Foreskin keratinocyte (primary cell): ENCODE measurements at places on chromosomes 7 and 10. TPM values are rescaled to one million over a fixed set of nuclear protein-coding genes. Genes with fewer than 3 reads are reported as not detected.

DNA sequence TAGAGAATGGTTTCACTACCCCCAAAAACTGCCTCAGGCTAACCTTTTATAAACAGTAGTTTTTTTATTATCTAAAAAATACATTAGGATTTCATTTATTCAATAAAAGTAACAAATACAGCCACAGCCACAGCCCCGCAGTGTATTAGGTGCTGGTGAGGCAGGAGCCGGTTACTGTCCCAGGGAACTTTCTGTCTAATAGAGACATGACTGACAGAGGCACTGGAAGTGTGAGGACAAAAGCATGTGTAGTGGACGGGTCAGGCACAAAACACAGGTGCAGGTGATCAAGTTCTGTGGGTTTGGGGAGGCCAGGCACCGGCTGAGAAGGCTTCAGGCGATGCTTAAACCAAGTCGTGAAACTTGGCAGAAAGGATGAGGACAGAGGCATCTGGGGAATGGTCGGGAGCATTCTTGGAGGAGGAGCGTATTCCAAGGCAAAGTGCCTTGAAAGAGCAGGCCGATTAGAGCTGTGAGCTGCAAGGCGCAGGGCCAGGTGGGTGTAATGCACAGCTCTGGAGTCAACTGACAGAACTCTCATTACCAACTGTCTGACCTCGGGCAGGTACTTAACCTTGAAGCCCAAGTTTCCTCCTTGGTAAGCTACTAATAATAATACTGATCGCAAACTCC lies 138.2 kb downstream of the USP6NL start:
- DNase-seq, result no peak

DNA sequence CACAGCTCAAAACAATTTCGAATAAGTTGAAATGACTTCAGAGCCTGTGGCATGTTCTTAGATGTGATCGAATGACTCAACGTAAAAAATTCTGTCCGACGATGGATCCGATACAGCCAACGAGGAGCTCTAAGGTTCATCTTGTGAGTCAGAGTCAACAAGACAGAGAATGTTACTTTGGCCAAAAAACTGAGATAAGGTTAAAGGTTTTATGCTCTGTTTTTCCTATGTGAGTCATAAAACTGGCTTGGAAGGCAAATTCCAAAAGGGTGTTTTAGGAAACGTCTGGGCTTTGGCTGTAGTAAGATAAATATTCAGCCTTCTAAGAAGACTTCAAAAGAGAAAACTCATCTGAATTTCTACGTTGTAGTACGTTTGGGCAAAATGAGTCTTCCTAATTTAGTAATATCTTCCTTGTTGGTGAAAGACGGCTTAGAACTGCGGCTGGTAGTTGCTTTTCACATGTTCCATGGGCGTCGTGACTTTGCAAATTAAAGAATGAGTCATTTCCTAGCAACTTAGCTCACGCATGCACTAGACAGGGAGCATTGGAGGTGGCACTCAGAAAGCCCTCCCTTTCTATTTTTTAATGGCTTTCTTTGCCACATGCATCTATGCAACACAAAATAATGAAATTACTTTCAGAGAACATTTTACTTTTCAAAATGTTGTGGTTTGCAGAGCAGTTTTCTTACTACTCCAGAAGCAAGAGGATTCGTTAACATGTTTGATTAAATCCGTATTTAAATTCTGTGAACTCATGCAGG lies 28.2 kb downstream of the PFKP start:
- DNase-seq, result peak; percentile 99

- DNase-seq, result no peak
These were observed 4.2 kb upstream of the PILRA start for GRCh38 chr7:100369105-100369504.

DNA sequence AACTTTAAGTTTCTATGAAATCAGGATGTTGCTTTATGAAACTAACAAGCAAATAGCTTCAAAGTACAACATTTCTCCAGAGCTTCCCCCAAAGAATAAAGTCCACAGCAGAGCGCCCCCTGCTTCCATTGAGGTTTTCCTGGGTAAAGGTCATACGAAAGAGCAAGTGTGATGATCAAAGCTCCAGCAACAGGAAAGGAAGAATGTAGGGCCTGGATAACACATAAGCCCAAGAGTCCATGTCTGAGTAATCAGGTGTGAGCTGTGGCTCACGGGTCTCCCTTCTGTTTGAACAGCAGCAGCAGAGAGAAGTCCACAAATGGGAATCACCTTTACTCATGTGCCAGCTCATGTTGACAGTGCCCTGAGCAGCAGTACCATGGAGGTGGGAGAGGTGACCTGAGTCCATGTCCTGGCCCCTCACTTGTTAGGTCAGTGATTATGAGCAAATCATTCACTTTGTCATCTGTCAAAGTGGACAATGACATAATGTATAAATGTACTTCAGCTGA lies 50.5 kb downstream of the MRPL32 start:
- no peak for DNase-seq

DNA sequence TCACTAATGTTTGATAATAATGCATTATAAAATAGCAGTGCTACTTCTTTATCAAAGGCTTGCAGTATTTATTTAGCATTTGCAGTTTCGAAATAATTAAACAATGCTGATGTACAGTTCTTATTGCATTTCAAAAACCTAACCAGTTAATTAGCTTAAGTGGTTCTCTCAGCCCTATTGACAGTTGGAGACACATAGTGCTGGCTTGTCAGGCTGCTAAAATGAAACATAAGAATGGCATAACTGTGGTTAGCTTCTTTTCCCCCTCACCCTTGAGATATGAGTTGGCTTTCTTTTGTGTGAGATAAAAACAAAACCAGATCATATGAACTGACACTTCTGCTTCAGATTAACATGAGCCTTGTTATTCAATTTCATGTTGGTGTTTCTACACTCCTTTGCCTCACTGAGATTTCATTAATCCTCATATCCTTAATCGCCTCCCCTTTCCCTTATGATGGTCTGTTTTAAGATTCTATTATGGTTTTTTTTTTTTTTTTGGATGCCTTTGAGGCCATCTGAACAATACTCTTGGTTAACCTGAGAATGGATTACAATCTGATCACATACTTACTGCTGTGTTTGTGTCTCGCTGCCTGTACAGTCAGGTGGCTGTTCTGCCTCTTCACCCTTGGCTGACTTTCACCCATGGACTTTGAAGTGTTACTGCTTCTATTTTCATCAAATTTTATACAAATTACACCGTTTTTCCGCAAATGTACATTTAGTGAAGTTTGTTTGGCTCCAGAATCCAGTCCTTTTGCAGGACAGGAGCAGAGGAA lies 108.0 kb downstream of the SDK1 start:
- DNase-seq, result no peak

GRCh38 chr7:80729591-80730320 lies 91.3 kb downstream of the CD36 start:
- DNase-seq, result no peak

GRCh38 chr10:76879116-76879913 lies 758.3 kb downstream of the KCNMA1 start:
- no peak for DNase-seq

GRCh38 chr7:131733604-131734003 lies 177.2 kb upstream of the PODXL start:
- DNase-seq, result no peak

DNA sequence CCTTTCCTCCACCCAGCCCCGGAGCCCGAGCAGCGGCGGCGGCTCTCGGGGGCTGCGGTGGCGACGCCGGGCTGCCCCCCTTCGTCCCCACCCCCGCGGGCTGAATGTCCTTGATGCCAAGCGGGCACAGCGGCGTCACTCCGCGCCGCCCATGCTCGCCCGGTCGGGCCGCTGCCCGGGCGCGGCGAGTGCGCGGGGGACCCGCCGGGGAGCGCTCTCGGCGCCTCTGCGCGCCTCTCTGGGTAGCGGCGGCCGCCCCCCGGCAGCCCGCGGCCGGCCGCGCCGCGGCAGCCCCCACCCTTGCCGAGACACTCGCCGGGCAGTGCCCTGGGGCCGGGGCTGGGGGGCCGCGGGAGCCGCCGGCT lies 433 bp upstream of the PLXNA4 start:
- no peak for DNase-seq

- no peak for DNase-seq
These were observed 65.4 kb upstream of the TNS3 start for GRCh38 chr7:47647181-47647917.

DNA sequence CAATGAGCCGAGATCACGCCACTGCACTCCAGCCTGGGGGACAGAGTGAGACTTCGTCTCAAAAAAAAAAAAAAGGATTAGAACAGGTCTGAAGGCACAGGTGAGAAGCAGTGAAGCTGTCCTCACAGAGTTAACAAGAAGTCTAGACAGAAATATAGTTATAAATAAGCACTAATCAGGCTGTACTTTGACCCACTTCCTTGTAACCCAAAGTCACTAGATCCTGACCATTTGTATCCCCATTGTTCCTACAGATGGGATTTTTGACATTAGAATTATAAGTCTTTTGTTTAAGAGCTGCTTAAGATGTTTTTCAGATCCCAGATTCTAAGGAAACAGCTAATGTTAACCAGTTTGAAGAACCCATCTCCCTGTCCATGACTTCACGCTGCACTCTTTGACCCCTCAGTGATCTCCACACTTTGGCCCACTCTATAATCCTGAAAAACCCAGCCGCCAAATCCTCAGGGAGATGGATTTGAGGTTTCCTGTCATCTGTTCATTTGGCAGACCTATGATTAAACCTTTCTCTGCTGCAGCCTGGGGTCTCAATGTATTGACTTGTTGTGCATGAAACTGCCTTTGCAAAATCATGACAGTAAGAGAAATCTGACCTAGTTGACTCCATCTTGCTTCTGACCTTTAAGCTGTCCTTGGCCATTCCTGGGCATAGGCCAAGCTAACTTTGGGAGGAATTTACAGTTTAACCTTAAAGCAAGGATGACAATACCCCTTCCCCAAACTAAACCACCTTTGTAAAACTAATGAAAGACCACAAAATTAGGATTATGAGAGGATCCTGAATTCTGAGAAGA lies 11.4 kb downstream of the SSMEM1 start:
- no peak for DNase-seq

DNA sequence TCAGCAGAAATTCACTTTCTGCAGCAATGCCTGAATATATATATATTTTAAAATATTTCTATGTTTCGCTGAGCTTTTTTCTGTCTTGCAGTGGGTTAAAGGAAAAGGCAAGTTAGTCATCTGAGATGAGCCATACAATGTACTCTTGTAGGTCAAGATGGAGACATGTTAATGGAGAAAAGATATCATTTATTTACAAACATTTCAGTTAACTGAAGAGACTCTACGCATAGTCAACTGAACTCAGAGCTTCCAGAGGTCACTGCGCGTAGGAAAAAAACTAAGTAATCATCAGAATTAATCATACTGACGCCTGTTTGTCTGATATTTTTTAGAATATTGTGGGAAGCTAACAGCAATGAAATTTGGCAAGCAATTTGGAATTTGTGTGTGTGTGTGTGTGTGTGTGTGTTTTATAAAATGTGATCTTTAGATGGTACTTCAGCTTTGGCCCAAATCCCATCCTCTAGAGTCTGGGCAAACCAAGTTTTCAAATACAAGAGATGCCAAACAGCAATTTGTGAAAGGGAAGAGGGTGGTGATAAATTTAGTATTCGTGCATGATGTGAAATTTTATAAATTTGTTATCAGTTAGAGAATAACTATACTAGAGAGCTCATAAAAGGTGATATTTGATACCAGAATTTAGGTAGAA lies 193.9 kb upstream of the AGR3 start:
- no peak for DNase-seq

DNA sequence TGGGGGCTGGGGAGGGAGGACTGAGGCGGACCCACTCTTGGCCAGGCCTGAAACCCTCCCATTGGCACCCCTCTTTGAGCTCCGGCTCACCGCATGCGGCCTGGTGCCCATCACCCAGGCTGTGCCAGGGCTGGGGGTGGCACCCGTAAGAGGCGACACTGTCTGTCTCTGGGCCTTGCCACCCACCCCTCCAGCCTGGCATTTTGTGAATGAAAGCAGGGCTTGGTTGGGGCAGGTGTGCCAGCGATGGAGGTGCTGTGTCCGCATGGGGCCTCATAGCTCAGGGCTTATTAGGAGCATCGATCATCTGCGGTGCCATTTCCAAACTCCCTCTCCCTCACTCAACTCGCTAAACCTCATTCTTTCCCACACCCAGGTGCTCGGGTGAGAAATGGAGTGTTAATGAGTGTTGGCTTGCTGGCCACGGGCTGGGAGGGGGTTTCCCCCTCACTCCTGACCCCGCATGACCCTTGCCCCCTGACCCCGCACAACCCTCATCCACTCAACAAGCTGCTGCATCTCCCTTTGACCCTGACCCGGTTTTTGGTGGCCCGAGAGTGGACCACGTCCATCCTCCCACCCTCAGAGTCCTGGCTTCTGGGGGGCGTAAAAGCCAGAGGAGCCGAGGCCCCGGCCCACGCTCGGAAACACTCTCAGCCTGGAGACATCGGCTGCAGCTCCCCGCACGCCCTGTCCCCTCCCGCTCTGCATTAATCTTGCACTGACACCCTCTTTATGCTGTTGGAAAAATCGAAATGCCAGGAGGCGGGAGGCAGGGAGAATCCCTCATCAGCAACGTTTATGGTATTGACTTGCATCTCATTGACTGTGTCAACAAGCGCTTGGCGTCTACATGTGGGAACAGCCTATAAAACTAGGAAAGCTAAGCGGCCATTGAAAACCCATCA lies 161.2 kb downstream of the DNAJB6 start:
- no peak for DNase-seq

DNA sequence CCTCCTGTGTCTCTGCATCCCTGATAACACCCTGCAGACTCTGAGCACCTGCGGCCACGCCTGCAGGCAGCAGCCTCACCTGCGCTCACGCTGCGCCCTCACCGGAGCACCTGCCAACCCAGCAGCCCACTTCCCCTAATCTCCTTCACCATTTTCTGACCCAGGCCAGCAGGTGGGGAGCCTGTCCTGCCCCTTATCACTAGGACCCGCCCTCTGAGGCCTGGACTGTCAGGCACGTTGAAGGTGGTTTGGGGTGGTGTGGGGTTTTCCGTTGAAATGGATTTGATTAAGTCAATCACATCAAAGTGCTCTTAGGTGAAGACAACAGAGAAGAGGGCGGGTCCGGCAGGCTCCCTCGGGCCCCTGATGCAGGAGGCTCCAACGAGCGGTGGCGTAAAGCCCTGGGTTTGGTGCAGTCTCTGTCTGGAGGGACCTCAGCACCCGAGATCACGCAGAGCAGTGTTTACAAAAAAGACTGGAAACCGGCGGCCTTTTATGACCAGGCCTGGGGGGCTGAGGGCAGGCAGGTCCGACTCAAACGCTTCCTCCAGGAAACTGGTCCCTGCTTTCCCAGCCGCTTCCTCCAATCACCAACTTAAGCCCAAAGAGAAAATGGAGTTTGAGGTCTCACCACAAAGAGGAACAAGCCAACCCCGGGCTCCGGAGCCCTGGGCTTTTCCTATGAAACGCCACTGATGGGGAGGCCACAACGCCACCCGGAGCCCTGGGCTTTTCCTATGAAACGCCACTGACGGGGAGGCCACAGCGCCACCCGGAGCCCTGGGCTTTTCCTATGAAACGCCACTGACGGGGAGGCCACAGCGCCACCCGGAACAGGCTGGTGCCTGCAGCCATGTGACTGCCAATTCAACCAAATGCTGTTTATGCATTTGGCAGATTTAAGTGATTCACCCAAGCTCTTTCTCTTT lies 45.5 kb downstream of the DPYSL4 start:
- DNase-seq, result no peak

Gene ZPBP
- polyA plus RNA-seq, result not detected in 2 replicates

Gene CPSF4
- polyA plus RNA-seq, result 39.7 and 41.8 TPM in 2 replicates

Gene PLPP4
- 0.18 and 0.34 TPM in 2 replicates for polyA plus RNA-seq

Gene CYP2W1
- not detected in 2 replicates for polyA plus RNA-seq

Gene KCNMA1
- 4.3 TPM in 2 replicates for polyA plus RNA-seq

Gene CLDN3
- polyA plus RNA-seq, result not detected in 2 replicates

Gene HPS1
- 37.8 and 41.7 TPM in 2 replicates for polyA plus RNA-seq

Gene PSTK
- 4.0 and 4.3 TPM in 2 replicates for polyA plus RNA-seq

Gene PAX4
- not detected in 2 replicates for polyA plus RNA-seq

Gene ASZ1
- not detected in 2 replicates for polyA plus RNA-seq

Gene POLD2
- 235 and 262 TPM in 2 replicates for polyA plus RNA-seq

Gene LIPK
- polyA plus RNA-seq, result not detected in 2 replicates
